HEK293T (cell line): ENCODE measurements at places on chromosomes 2 and 18.

GRCh38 chr2:123732563-123732962, 292.5 kb upstream of the CNTNAP5 start:
- DNase-seq, result no peak

DNA sequence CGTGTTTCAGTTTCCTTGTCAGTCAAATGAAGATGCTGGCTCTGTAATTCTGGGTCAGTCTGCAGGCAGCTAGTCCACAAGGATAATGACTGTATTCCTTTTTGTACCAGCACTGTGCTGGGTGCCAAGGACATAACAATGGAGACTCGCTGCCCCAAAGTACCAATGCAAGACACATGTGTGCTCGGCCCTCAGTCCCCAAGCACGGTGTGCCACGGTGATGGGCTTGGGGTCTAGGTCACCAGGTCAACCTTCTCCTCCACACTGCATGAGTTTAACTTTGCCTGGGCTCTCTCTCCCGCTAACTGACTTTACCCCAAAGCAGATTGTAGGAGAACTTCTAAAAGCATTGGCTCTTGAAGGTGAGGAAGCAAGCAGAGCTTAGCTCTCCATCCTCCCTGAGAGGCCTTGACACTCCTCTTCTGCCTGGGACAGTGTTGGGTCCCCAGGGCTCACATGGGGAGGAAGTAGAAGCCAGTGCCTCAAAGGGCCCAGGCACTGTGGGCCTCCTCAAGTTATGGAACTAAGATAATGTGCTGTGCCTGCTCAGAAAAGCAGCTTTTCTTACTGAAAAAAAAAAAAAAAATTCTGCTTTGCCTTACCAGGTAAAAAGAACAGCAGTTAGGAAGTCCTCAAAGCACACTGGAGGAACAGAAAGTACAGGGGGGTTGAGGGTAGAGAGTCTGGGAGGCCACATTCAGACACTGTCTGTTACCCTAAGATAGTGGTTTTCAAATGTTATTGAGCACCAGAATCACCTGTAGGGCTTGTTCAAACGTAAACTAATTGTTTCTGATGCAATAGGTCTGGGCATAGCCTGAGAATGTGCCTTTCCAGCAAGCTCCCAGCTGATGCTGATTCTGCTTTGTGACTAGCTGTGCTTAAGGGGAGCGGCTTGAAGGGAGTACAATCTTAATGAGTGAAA, 276.4 kb upstream of the CXCR4 start:
- no peak for DNase-seq

DNA sequence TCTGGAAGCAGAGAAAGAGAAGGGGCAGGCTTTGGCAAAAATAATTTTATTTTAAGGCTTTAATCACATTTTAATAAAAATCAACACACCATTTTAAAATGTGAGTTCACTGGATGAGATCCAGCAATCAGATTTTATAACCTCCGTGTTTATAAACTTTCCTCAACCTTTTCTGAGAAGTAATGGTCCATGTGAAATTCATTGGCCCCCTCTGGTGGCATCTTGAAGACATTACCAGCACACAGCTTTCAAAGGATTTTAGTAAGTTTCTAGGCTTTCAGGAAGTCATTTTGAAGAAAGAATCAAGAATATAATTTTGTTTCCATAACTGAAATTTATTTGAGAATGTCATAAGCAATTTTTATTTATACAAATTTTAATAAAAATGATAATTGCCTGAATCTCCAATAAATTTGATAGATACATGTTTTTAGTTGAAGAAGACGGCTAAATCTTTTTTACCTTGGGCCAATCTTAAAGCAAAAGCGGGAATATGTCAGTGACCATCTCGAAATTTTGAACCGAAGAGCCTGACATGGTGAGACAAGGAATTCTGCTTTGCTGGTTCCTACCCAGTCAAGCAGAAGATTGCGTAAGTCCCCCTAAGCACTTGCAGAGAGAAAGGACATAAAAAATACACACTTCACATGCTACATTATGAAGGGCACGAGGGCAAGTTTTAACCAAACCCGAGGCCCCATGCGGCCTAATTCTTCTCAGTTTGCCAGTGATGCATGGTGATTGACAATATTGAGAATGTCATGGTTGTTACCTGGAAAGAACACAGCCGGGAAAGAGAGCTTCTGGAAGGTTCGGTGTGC, 128.4 kb upstream of the CBLN2 start:
- DNase-seq, result peak; percentile 7

GRCh38 chr2:193561054-193561453, 1366.3 kb upstream of the TMEFF2 start:
- DNase-seq, result no peak

DNA sequence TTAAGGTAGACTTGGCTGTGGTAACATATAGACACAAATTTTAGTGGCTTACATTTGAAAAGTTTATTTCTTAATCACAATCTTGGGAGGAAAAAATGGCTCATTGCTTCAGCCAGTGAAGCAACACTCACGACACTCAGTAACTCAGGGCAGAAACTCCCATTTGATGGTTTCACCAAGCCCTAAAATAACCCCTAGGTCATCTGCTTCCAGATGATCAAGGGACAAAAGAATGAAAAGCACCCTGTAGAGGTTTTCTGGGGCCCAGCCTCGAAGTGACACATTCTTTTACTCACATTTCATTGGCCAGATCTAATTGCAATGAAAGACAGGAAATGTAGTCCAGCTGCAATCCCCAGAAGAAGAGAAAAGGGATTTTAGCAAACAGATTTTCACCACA, 275.9 kb downstream of the TMX3 start:
- no peak for DNase-seq

GRCh38 chr2:152600051-152600657, 117.1 kb downstream of the PRPF40A start:
- no peak for DNase-seq

DNA sequence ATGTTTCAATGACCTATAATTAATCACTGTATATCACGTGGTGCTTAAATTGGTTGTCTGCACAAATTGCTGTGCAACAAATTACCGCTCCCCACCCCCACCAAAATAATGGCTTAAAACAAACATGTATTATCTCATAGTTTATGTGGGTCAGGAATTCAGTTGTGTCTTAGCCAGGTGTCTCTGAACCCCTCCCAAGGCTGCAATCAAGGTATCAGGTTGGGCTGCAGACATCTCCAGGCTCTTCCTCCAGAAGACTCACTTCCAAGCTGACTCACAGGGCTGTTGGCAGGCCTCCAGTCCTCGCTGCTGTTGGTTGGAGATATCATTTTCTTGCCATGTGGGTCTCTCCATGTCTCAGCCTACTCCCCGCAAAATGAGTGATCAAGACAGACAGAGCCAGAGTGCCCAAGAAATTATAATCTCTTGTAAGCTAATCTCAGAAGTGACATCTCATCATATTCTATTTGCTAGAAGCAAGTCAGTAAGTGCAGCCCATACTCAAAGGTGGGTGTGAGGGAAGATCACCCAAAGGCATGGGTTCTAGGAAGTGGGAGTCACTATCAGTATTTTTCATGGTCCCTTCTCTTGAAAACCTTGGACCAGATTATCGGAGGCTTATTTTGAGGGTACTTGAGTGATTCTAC, 38.4 kb downstream of the SPC25 start:
- DNase-seq, result no peak

DNA sequence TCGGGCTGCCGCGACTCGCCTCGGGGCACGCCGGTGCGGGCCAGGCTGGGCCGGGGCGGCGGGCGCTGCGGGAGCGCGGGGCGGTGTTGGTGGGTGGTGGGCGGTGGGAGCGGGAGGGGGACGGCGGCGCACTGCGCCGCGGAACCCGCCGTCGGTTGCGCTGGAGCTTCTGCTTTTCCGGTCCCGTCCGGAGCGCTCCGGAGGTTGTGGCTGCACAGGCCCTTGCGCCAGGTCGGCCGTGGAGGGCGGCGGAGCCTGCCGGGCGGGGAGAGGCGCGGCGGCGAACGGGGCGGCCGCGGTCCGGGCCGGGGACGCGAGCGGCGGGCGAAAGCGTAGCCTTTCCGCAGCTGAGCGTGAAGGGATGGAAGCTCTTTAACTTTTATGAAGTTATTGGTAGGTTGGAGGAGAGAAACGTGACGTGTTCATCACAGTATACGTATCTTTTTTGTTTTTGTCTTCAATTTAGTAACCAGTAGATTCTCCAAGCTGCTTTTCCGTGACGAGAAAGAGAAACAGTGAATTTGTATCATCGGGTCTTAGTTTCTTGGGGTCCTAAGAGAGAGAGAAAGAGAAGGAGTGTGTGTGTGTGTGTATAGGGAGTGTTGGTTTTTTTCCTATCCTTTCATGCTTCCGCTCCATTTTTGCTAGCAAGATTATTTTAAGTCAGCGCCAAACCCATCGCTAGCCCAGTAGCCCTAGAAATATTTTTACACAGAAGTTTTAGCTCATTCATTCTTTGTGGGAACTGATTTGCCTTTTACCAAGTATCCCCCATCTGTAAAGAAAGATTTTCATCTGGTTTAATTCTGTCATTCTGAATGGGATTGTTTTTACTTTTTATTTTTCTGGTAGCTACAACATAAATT, 535 bp downstream of the ATG4B start:
- DNase-seq, result no peak

- peak; percentile 60 for DNase-seq
These were observed 670 bp upstream of the MOCOS start for GRCh38 chr18:36186461-36187192.

DNA sequence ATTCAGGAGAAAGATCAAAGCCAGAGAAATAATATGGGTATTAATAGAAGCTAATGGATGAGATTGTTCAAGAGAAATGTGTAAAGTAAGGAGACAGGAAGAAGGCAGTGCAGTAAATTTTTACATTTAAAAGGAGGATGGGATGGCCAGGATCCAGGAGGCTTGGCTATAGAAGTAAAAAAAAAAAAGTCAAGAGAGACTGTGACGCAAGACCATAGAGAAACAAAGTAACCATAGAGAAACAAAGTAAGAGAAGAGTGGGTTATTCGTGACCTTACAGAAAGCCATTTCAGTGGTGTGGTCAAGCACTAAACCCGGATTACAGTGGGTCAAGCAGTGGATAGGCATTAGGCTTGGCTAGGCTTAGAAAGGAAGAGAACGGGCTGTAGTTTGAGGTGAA, 10.5 kb upstream of the FAM171B start:
- DNase-seq, result no peak

GRCh38 chr2:47204691-47205090, 49.6 kb upstream of the STPG4 start:
- DNase-seq, result no peak

GRCh38 chr2:205836477-205837221, 154.3 kb downstream of the NRP2 start:
- DNase-seq, result no peak

DNA sequence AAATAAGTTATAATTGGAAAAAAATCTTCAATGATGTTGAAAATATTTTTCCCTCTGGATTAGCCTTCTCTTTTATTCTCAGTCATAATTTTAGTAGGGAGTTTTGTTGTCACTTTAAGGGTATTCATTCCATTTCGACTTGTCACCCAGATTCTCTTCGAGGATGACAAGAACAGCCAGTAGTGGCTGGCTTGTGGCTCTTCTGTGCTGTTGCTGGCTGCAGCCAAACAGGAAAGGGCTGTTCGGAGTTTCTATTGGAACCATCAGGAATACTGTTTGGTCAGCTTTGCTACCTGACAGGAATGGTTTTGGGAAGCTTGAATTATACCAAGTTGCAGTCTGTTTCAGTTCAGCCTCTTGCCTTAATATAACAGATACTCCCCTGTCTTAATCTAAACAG, 41.6 kb downstream of the MGAT5 start:
- no peak for DNase-seq

- DNase-seq, result no peak
These were observed 1291.6 kb upstream of the ZEB2 start for GRCh38 chr2:145811276-145812164.

DNA sequence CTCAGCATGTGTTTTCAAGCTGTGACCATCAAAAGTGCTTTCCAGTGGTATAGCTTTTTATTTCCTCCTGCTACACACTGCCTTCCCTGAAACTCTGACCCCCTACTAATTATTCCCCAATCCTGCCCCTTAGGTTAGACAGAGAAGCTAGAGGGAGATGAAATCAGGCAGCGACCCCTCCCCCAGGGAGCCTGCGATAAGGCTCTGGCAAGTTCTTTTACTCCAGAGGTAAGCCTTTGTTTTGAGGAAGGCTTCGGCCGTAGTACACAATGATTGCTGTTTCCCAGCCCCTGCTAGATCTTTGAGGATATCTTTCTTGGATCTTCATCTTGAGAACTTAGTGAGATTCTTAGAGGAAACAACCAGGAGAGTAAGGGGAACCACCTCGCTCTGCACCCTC, 33.5 kb upstream of the NOL4 start:
- DNase-seq, result no peak

DNA sequence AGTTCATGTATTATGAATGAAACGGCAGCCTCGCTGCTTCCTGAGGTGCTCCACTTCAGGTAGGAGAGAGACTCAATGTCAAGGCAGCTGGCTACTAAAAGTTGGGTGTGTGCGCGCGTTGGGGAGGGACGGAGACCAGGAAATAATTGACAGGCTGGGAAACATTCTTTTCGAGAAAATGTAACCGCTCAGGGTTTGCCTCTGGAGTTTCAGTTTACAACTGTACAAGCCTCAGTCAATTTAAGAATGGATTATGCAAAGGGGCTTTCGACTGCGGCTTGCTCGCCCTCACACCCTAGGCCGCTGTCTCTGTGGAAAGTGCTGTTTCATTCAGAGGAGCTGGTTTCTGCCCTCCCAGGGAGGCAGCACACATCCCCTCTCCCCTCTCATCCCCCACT, 4.4 kb upstream of the SPRED2 start:
- DNase-seq, result no peak

- no peak for DNase-seq
These were observed 51.3 kb downstream of the LIPG start for GRCh38 chr18:49613141-49613640.

GRCh38 chr18:6569813-6570212, 155.1 kb upstream of the L3MBTL4 start:
- DNase-seq, result no peak

DNA sequence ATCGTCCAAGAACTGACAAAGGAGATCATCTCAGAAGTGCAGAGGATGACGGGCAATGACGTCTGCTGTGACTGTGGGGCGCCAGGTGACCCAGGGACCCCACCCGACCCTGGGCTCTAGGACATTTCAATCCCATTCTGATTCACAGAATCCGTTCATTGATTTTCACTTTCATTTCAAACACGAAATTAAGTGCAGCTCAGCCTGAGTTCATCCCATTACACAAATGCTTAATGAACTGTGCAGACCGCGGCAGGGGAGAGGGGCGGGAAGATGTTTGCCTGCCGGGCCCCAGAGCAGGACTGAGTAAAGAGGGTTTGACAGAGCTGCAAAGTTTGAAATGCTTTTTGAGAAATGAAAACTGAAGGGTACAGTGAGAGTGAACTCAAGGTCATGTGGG, 67.1 kb downstream of the ITGB1BP1 start:
- peak; percentile 36 for DNase-seq

- no peak for DNase-seq
These were observed 86.7 kb downstream of the NYAP2 start for GRCh38 chr2:225486236-225486635.

GRCh38 chr2:78020491-78020890, 498.3 kb upstream of the LRRTM4 start:
- no peak for DNase-seq

GRCh38 chr2:43001055-43001378, 208.6 kb upstream of the HAAO start:
- DNase-seq, result no peak

- no peak for DNase-seq
These were observed 42.7 kb upstream of the POLE4 start for GRCh38 chr2:74915743-74916142.

GRCh38 chr18:26940744-26941398, 75.4 kb upstream of the AQP4 start:
- no peak for DNase-seq
